ENCODE measurements at places on chromosomes 12 and 14. TPM values are rescaled to one million over a fixed set of nuclear protein-coding genes. Genes with fewer than 3 reads are reported as not detected.

DNA sequence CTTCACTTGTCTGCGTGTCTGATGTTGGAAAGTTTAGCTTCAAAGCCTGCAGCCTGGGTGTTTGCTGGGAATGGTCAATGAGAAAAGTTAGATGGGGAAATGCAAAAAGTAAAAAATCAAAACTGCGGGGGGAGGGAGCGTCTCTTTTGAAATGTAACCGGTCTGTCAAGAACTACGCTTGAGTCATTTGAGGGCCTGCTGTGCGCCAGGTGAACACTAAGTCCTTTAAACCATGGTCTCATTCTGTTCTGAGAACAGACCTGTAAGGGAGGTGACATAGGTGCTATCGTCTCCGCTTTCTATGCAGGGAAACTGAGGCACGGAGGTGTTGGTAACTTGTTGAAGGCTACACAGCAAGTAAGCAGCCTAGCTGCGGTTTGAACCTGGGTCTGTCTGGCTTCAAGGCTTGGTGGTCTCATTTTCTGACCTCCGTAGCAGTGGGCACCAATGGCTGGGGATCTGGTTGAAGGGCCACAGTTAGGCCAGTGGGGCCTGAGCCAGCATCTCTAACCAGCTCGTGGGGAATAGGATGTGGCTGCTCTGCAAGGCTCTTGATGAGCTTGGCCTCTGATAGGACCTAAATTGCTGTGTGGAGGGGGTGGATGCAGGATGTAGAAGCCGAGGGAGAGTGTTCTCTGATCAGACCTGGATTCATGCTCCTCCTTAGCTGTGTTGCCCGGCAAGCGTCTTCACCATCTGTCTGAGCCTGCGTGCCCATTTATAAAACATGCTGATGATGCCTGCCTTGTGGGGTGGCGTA, 41.5 kb downstream of the KCTD10 start:
- H3K27me3 ChIP-seq: no peaks in the 10 kb centered on the region
- H3K4me3 ChIP-seq: no peak overlapping the region
- H3K36me3 ChIP-seq: no peaks in the 10 kb centered on the region
- no peak for DNase-seq
- H3K27ac ChIP-seq: no peak overlapping the region

Gene TAS2R10
- total RNA-seq: not detected

DNA sequence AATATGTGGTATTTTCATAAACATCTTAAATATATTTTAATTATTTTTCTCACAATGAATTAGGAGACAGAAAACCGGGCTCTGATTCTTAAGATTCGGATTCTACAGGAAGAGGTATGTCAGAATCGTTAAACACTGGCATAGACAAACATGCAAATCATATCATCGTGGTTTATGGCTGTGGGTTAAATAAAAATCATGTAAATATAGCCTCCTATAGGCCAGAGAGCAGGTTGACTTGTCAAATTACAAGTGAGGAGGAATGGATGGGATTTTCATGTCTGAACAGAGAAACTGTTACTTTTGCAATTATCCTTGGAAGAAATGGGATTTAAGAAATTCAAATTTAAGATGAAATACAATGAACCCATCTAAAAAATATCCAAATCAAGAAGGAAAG, 74.9 kb upstream of the BCAT1 start:
- H3K27me3 ChIP-seq: no peaks in the 10 kb centered on the region
- no peak overlapping the region for H3K4me3 ChIP-seq
- no peaks in the 10 kb centered on the region for H3K4me1 ChIP-seq
- no peak overlapping the region for H3K27ac ChIP-seq

GRCh38 chr14:74297986-74298385, 4.7 kb downstream of the ABCD4 start:
- DNase-seq: no peak
- H3K27ac ChIP-seq: no peak overlapping the region
- H3K4me3 ChIP-seq: no peak overlapping the region
- no peaks in the 10 kb centered on the region for H3K27me3 ChIP-seq
- H3K36me3 ChIP-seq: peaks cover 56% of the 10 kb centered on the region

- no peak for DNase-seq
- H3K4me1 ChIP-seq: no peaks in the 10 kb centered on the region
- H3K36me3 ChIP-seq: no peaks in the 10 kb centered on the region
- H3K4me3 ChIP-seq: no peak overlapping the region
- no peak overlapping the region for H3K27ac ChIP-seq
Measured at GRCh38 chr14:26021759-26022158, 576.1 kb downstream of the NOVA1 start.

Gene TSPAN11
- not detected for total RNA-seq

DNA sequence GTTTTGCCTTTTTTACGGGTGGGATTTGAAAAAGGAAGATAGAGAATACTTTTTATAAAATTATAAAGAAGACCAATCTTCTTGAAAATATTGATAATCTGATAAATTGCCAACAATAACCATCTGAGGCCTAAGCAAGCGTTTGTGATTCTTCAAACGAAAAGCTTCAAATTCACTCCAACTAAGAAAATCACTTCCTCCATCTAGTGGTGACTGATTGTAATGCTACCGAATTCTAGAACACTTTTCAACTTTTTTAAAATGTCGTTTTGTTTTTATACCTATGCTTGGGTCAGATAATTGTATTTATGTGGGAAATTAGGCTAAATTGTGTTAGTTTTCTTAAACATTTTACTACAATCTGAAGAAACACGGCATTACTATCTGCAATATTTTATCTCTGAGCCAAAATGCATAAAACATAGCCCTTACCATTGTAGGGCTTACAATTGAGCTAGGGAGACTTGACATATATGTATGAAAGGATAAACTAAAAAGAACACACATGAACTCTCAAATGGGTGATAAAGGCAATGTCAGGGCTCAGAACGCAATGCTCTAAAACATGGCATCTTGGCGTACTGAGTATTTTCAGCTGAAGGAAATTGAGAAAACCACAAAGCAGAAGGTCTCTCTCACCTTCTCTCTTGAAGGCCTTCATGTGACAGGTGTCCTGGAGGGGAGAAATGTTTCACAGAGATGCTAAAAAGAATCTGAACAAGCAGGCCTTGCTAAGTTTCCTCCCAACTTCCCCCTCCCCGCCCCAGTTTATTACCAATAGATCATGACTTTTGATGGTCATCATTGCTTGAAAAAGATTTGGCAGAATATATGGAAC, 36.8 kb upstream of the G2E3 start:
- DNase-seq: no peak
- H3K36me3 ChIP-seq: no peaks in the 10 kb centered on the region
- no peaks in the 10 kb centered on the region for H3K4me1 ChIP-seq
- H3K4me3 ChIP-seq: no peak overlapping the region
- no peaks in the 10 kb centered on the region for H3K27me3 ChIP-seq

GRCh38 chr14:51521764-51522163, 129.9 kb upstream of the FRMD6 start:
- no peaks in the 10 kb centered on the region for H3K4me1 ChIP-seq
- no peak overlapping the region for H3K4me3 ChIP-seq
- H3K36me3 ChIP-seq: no peaks in the 10 kb centered on the region
- DNase-seq: no peak

Gene DEPDC4
- total RNA-seq: 0.50 TPM

GRCh38 chr14:106309423-106309822, 783.0 kb downstream of the TMEM121 start:
- no peak overlapping the region for H3K4me3 ChIP-seq
- no peaks in the 10 kb centered on the region for H3K36me3 ChIP-seq
- no peak overlapping the region for H3K27ac ChIP-seq
- no peak for DNase-seq

- H3K27ac ChIP-seq: peak overlapping the region; percentile 13
- peaks cover 82% of the 10 kb centered on the region for H3K36me3 ChIP-seq
- no peak for DNase-seq
- H3K4me1 ChIP-seq: peaks cover 37% of the 10 kb centered on the region
Measured at GRCh38 chr12:57101892-57102695, 9.1 kb downstream of the STAT6 start.

Gene TMEM19
- 11.6 TPM for total RNA-seq

GRCh38 chr12:46259071-46259470, 9.8 kb downstream of the SLC38A1 start:
- H3K27me3 ChIP-seq: no peaks in the 10 kb centered on the region
- H3K4me1 ChIP-seq: peaks cover 63% of the 10 kb centered on the region
- no peak for DNase-seq
- H3K4me3 ChIP-seq: no peak overlapping the region
- no peak overlapping the region for H3K27ac ChIP-seq
- H3K36me3 ChIP-seq: peaks cover 36% of the 10 kb centered on the region

- DNase-seq: no peak
- H3K36me3 ChIP-seq: no peaks in the 10 kb centered on the region
- H3K4me1 ChIP-seq: no peaks in the 10 kb centered on the region
- H3K27me3 ChIP-seq: no peaks in the 10 kb centered on the region
Measured at GRCh38 chr12:29463198-29463597, 34.3 kb downstream of the OVCH1 start.

Gene MYH7
- total RNA-seq: not detected

DNA sequence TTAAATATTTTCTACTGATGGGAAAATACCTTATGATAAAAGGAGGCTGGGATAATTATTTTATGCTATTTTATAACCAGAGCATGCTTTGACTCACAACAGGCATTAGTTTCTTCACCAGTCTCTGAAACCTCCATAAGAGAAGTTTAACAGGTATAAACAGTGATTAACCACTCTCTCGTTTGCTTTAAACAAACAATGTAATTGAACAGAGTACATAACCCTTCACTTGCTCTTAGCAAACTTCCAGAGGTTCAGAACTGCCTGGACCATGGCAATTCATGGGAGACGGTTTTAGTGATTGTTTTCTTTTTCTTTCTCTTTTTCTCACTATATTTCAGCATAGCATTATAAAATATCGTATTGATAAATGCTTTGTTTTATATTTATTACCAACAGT, 35.3 kb downstream of the CFAP251 start:
- H3K4me1 ChIP-seq: no peaks in the 10 kb centered on the region
- H3K27ac ChIP-seq: no peak overlapping the region
- no peak overlapping the region for H3K4me3 ChIP-seq
- no peaks in the 10 kb centered on the region for H3K36me3 ChIP-seq
- no peak for DNase-seq
- H3K27me3 ChIP-seq: no peaks in the 10 kb centered on the region

- no peak overlapping the region for H3K4me3 ChIP-seq
- no peaks in the 10 kb centered on the region for H3K36me3 ChIP-seq
- H3K27ac ChIP-seq: no peak overlapping the region
- DNase-seq: no peak
- no peaks in the 10 kb centered on the region for H3K27me3 ChIP-seq
Measured at GRCh38 chr12:93782853-93783252, 105.7 kb downstream of the CRADD start.

GRCh38 chr12:10397296-10397695, 7.5 kb upstream of the KLRK1 start:
- H3K4me1 ChIP-seq: no peaks in the 10 kb centered on the region
- no peak overlapping the region for H3K4me3 ChIP-seq
- no peak overlapping the region for H3K27ac ChIP-seq
- H3K27me3 ChIP-seq: peaks cover 6% of the 10 kb centered on the region
- DNase-seq: no peak

Gene BAZ2A
- 207 TPM for total RNA-seq

- no peaks in the 10 kb centered on the region for H3K4me1 ChIP-seq
- H3K36me3 ChIP-seq: no peaks in the 10 kb centered on the region
- no peak overlapping the region for H3K4me3 ChIP-seq
Measured at GRCh38 chr12:128052331-128052730, 214.6 kb upstream of the TMEM132C start.

GRCh38 chr12:100573292-100574186, at the start of gene GAS2L3:
Gene GAS2L3, plus strand, starts transcription at chr12:100573684. Its CDS starts 21,221 bp downstream, at chr12:100594905.
- DNase-seq: peak; percentile 74
- H3K4me1 ChIP-seq: peaks cover 15% of the 10 kb centered on the region
- H3K36me3 ChIP-seq: no peaks in the 10 kb centered on the region
- no peak within 1 kb of the TSS for H3K27ac ChIP-seq
- H3K27me3 ChIP-seq: peaks cover 14% of the 10 kb centered on the region

DNA sequence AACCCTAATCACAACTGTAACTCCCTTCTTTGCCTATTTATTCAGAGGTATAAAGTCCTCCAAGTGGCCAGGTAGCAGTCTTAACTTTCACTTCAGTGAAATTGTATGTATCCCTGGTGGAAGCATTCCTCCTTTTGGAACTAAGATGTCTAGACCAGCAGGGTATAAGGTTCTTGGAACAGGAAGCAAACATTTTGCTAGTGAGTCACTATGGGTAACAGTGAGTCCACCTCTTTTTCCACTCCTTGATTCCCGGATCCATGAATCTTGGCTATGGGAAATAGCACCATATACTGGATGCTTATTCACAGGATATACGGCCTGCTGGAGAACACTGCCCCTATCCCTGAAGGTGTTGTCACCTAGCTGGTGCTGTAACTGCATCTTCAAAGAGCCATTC, 80.2 kb downstream of the KCNA5 start:
- no peak for DNase-seq
- H3K4me1 ChIP-seq: no peaks in the 10 kb centered on the region
- no peaks in the 10 kb centered on the region for H3K36me3 ChIP-seq
- H3K27ac ChIP-seq: no peak overlapping the region
- peaks cover 3% of the 10 kb centered on the region for H3K27me3 ChIP-seq
- H3K4me3 ChIP-seq: no peak overlapping the region

Gene CLEC4C
- total RNA-seq: 0.39 TPM

Gene MYF5
- not detected for total RNA-seq

Gene C1S
- total RNA-seq: 3.8 TPM

- H3K4me3 ChIP-seq: peak overlapping the region; percentile 89
- no peaks in the 10 kb centered on the region for H3K27me3 ChIP-seq
- no peak overlapping the region for H3K27ac ChIP-seq
Measured at GRCh38 chr12:55743406-55744339, 751 bp downstream of the GDF11 start.

GRCh38 chr14:100544506-100545141, 42.6 kb downstream of the BEGAIN start:
- no peaks in the 10 kb centered on the region for H3K27me3 ChIP-seq
- no peaks in the 10 kb centered on the region for H3K36me3 ChIP-seq
- H3K4me3 ChIP-seq: no peak overlapping the region
- H3K27ac ChIP-seq: no peak overlapping the region

Gene MYF6
- total RNA-seq: not detected

DNA sequence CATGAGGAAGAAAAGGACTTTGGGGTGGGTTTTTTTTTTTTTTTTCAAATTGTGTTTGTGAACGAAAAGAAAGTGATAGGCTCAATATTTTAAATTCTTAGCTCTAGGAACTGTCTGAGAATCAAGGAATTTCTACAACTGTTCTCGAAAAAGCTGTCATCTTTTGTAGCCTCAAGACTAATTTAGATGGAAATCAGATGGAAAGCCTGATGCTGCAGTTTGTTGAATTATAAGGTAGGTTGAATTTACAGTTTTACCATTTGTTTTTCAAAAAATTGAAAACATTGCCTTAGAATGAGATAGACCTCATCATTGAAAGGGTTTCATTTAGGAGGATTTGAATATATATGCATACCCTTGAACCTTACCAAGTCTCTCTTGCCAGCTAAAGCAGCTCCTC, 109.3 kb upstream of the TRHDE start:
- no peak for DNase-seq
- no peak overlapping the region for H3K4me3 ChIP-seq

Gene KERA
- not detected for total RNA-seq

All from CD4-positive, alpha-beta T cell (primary cell).